AG10803 (cell line): ENCODE measurements at places on chromosomes 16 and 17.

GRCh38 chr16:17459903-17460521, 10.7 kb downstream of the XYLT1 start:
- DNase-seq: no peak

- peak; percentile 88 for DNase-seq
These were observed at the start of gene IL4R for GRCh38 chr16:27313422-27314160. TSS of gene IL4R (plus strand) at chr16:27313974. CDS start at chr16:27340204, 26,230 bp downstream.

- peak; percentile 92 for DNase-seq
These were observed 12.4 kb downstream of the HDAC5 start for GRCh38 chr17:44110823-44111633.

DNA sequence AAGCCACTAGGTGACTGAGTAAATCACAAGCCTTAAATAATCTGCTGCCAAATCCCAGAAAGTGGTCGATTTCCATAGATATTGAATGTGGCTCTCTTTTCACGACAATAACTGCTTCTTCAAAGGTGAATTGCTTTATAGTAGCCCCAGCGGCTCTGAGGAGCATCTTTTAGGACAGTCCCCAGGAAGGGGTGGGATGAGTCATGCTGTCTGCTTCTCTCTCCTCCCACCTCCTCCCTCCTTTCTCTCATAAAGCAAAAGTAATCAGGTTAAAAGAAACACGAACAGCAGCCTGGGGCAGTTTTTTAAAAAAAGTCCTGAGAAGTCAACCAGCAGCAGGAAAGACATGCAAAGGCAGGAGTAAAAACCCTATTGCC, 1.8 kb downstream of the KIAA0513 start:
- DNase-seq: peak; percentile 29

DNA sequence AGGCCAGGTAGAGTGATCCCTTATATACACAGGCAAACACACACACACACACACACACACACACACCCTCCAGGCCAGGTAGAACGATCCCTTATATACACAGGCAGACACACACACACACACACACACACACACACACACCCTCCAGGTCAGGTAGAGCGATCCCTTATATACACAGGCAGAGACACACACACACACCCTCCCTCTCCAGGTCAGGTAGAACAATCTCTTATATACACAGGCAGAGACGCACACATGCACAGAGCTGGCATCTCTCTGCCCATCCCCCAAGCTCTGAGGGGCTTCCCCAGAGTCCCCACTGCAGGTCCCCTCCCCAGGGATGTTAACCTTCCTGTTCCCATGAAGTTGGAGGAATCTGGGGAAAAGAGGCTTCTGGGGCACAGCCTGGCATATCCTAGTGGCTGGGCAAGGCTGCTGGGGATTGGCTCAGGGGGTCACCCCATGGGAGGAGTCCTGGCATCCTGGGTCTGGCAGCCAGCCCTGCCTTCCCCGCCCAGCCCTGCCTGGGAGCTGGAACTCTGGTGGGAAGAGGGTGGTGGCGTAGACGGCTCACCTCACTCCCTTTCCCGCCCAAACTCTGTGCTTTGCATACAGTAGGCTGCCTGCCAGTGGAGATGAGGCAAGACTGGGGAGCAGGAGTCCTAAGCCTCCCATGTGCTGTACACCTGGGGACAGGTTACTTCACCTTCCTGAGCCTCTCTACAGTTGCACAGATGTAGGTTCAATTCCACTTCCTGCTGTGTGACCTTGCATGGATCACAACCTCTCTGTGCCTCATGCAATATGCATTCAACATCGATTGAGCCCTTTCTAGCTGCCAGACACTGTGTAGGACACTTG, 41.8 kb downstream of the TEKT5 start:
- no peak for DNase-seq

GRCh38 chr16:72937916-72938794, 109.8 kb downstream of the ZFHX3 start:
- no peak for DNase-seq

DNA sequence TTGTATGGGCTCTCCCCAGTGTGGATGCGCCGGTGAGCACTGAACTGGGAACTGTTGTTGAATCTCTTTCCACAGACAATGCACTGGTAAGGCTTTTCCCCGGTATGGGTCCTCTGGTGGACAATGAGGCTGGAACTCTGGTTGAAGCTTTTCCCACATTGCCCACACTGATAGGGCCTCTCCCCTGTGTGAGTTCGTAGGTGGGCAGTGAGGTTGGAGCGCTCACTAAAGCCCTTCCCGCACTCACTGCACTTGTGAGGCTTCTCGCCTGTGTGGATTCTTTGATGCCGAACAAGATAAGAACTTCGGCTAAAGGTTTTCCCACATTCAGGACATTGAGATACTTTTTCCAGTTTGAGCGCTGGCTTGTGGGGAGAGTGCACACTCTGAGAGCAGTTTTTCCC, 17.8 kb downstream of the ZSCAN32 start:
- DNase-seq: no peak

DNA sequence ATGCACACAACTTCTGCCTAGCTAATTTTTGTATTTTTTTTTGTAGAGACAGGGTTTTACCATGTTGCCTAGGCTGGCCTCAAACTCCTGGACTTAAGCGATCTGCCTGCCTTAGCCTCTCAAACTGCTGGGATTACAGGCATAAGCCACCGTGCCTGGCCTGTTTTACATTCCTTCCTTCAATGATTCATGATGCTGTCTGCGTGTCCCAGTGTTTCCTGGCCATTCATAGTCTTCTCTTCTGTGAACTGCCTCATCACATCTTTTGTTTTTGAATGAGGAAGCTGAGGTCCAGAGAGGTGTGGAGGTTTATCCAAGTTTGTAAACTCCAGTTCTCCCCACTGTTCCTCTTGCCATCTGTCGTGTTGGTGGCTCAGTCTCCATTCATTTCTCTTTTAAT, 64.5 kb upstream of the MED9 start:
- DNase-seq: peak; percentile 85

DNA sequence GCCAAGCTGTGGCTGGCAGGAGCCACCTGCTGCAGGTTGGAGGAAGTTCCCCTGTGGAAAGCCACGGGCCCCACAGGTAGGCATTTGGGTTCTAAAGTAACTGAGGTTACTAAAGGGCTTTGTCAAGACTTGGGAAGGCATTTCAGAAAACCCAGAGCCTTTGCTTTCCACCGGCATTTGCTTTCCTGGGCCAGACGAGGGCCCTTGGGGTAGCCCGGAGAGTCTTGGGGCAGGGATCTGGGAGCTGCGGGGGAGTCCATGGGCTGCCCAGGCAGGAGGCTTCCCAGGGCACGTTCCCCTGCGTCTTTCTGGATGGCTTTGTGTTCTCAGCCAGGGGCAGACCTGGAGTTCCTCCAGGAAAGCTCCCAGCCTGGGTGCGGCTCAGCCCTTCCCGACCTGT, 43.5 kb downstream of the JPH3 start:
- no peak for DNase-seq

GRCh38 chr17:1109606-1110540, 69.9 kb downstream of the ABR start:
- no peak for DNase-seq

GRCh38 chr17:28693869-28694268, 17.8 kb downstream of the PROCA1 start:
- DNase-seq: no peak

DNA sequence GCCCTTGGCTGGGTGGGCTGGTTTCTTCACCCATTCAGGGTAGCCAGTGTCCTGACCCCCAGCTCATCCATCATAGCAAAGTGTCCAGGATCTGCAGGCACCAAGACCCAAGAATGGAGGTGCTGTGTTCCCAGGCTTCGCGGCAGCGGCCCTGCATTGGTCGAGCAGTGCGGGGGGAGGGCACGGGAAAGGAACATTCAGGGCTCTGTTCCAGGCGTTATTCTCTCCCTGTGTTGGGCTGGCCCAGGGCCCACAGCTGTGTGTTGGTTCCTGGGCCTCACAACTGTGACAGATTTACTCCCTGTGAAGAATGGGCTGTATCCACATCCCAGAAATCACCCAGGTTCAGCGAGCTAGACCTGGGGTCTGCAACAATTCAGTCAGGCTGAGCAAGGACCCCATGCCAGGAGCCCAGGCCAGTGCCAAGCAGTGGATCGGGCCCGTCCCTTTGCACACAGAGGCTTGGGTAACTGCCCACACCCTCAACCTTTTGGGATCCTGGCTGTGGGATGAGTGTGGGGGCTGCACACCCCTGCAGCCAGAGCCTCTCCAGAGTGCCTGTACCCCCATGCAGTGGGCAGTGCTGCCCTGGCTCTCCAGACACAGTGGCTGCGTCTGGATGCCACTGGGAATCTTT, 10.0 kb downstream of the GPT2 start:
- peak; percentile 19 for DNase-seq

- peak; percentile 24 for DNase-seq
These were observed 30.3 kb upstream of the ADORA2B start for GRCh38 chr17:15914400-15915170.

GRCh38 chr17:40903129-40903847, 18.2 kb upstream of the KRT20 start:
- peak; percentile 35 for DNase-seq

- DNase-seq: no peak
These were observed 192.6 kb downstream of the CPPED1 start for GRCh38 chr16:12611006-12611477.

- no peak for DNase-seq
These were observed 285.4 kb upstream of the PMFBP1 start for GRCh38 chr16:72457243-72457940.
